ENCODE measurements at places on chromosomes 5 and 9. TPM values are rescaled to one million over a fixed set of nuclear protein-coding genes. Genes with fewer than 3 reads are reported as not detected.

KCNIP1 gene
- total RNA-seq: 1.2 TPM

DNA sequence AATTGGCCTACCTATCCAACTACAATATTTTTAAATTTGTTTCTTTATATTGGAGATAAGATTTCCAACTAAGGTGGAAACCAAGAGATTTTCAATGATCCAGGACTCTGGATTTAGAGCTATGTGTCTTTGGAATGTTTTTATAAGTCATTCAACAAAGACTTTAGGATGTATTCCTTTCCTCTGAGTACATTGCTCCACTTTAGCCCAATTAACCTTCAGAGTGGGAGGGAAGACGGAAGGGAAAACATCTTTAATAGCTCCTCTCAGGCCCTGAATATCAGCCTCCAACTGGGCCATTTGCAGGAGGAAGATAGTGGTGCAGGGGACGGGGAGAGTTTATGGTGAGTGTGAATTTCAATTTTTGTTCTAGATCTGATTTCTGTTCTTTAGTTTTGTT lies 239.2 kb downstream of the PIK3R1 start:
- no peak for DNase-seq

- DNase-seq: no peak
These were observed 78.5 kb downstream of the MYO10 start for GRCh38 chr5:16857635-16858034.

- no peak for DNase-seq
These were observed 291.2 kb downstream of the CWC27 start for GRCh38 chr5:65059681-65060598.

DNA sequence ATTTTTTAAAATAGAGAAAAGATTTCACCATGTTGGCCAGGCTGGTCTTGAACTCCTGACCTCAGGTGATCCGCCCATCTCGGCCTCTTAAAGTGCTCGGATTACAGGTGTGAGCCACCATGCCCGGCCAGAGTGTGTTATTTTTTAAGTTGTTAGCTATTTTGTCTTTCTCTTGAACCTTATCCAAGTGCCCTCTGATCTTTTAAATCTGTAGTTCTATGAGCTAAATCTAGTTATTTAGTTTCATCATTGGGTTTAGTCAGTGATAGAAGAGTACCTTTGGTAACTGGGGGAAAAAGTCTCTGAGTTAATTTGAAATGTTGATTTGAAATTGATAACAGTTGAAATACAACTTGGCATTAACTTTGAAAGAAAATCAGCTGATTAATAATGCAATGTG lies 88.3 kb downstream of the NNT start:
- no peak for DNase-seq

PCDHGC4 gene
- total RNA-seq: 1.8 TPM

- no peak for DNase-seq
These were observed 63.4 kb downstream of the PSMB7 start for GRCh38 chr9:124351672-124352468.

DNA sequence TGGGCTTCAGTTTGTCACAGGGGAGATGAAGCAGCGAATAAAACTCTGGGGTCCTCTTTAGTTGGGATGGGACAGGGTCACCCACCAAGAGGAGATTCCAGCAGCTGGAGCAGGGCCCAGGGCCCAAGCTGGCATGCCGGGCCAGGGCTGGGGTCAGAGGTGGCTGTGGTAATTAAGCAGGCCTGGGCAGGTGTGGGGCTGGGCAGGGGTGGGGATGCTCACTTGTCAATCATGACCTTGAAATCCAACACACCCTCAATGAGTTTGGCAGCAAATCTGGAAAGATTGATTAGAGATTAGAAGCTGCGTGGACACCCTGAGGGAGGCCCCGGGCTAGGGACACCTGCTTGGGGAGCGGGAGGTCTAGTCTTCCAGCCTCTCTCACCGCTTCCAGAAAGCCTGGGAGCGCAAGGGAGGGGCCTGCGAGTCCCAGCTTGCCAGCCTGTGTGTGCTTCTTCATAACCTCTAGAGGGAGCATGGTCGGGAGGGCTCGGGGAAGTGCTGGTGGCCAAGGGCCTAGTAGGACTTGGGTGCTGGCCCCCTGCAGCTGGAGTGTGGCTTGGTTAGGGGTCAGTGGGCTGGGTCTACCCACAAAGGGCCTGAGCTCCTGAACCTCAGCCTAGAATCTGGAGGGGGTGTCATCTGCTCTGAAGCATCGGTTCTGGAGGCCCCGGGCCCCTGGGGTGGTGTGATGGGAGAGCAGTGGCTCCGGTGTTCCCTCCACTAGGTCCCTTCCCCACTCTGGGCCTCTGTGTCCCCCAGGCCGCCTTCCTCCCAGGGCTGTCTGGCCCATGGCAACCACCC lies 7.6 kb downstream of the CRAT start:
- DNase-seq: peak; percentile 52

TAF1L gene
- not detected for total RNA-seq

- peak; percentile 39 for DNase-seq
These were observed 43.5 kb upstream of the MPDZ start for GRCh38 chr9:13322828-13323550.

Data from transverse colon (tissue), 4 donors.